ENCODE measurements at places on chromosomes 5 and 9.

DNA sequence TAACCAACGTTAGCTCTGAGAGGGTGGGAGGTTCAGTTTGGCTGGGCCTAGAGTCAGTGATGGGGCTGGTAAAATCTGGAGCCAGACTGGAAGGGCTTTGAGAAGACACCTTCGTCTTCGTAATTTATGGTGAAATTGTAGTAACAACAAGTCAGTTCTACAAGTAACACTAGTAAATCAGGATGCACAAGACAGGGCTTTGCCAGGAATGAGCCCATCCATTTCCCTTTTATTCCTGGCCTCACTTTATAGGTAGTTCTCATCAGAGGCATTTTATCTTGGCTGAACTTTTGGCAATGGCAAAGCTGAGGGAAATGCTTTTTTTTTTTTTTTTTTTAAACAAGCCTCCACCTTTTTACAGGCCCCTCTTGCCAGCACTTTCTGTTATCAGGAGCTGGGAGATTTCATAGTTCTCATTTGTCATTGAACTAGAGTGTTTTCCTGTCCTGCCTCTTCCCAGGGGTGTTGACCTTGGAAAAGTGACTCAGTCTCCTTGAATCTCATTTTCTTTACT, 110.5 kb upstream of the KLF4 start:
- no peak for DNase-seq

- no peak for DNase-seq
Measured at GRCh38 chr5:132434416-132435286, 55.9 kb downstream of the IRF1 start.

DNA sequence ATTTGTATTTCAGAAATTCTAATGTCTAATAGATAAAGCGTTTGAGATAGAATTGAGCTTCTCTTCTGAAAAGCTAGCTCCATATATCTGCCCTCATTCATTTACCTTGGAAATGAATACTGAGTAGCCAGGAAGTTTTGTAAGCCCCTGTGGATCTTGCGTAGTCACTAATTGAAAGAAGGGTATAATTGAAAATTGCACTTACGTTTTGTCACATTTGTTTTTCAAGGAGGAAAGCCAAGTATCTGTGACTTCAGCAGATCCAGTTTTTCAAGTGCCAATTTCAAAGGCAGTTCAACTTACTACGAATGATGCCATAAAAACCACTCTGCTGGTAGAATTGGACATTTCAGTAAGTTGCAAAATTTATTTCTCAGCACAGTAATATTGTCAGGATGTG, 14.0 kb downstream of the MTRR start:
- DNase-seq, result no peak

DNA sequence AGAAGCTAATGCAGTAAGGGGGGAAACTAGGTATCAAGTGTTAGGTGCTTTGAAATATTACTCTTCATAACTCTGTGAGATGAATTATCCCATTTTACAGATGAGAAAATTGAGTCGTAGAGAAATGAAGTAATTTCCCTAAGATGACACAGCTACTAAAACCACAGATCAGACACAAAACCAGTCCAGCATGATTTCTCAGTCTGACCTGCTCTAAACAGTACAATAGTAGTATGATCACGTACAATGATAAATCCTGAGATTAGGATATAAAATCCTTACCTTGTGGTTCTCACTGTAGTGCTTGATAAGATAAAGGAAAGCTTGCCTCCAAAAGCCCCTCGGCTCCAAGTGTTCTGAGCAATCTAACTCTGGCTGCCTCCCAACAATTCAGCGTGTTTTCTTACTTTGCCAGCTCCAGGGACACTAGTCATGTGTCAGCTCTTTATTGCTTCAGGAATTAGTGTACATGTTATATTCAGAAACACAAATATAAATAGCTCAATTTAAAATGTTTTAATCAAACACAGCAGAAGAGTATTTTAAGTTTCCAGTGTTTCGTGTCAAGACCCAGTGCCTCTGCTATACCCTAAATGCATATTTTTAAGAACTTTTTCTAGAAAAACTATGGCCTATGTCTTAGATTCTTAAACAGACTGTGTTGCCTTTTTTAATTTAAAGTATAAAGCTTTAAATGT, 243.6 kb downstream of the DENND1A start:
- DNase-seq, result no peak

DNA sequence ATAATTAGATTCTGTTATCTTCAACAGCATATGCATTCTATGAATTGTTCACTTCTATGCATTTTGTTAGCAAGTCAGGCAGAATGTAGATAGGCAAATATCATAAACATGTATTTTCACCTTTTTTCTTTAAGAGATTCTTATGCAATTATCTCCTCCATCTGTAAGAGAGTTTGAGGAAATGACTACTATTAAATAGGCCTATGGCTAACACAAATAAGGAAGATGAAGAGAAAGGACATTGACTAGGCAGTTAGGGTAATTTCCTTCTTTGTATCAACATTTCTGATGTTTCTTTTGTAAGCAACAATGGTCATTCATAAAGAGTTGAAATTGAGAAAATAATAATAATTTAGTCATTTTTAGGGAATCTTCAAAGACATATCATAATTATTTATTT, 145.2 kb upstream of the CDH12 start:
- DNase-seq, result no peak

DNA sequence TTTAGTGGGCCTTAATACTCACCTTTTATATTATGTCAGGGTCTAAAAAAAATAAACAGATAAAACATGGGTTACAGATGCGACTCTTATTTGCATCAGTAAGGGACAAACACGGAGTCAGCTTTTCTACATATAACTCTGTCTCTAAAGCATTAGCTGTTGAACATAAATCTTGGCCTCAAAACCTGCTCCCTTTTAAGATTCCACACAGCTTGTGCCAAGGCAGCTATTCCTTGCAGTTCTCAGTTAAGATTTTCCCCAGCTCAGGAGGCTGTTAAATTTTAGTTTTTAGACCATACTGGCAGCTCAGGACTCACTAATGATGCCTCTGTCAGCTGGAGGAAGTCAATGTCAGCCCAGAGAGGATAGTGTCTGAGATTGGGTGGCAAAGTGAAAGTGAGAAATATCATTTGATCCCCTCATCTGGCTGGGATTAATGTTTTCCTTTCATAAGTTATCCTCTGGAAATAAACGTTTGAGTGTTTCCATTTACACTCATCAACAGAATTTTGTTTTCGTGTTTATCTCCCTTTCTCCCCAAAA, 287.5 kb downstream of the ELAVL2 start:
- no peak for DNase-seq

- DNase-seq, result no peak
Measured at GRCh38 chr5:161256957-161257356, 289.6 kb downstream of the GABRB2 start.

DNA sequence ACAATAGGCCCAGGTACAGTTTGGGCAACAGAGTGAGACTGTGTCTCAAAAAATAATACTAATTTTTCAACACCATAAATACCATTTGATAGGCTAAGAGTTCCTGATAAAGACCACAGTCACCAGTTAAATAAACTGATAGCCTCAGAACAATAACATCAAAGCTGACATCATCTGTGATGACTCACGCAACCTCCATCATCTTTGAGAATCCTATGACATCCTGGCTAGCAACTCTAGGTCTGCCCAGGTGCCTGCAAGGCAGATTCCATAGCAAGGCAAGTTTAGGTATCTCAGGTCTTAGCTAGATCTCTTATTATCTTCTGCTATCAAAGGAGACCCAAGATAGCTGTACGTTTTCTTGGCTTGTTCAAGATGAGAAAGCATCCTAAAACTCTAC, 30.5 kb upstream of the UBAP2 start:
- no peak for DNase-seq

DNA sequence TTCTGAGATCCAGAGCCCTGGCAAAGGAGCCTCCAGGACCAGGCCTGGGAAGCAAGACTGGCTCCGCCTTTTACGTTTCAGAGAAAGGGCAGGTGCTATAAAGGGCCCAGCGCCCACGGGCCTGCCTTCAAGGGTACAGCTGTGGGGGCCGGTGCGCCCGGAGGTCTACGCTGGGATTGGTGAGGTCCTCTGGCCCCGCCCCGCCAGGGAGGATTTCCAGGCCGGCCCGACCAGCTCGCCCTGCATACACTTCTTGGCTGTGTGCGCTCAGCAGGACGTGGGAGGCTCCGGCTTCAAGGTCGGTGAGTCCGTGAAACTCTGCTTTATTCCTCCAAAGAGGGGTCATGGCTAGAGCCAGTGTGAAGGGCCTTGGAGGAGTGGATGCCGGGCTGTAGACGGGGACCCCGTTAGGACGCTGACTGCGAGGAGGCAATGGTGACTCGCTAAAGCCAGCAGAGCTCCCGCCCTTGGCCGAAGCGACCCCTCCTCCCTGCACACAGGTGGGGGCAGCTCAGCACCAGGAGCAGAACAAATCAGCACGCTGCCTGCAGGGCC, at the start of gene CKMT2:
Gene CKMT2, plus strand, starts transcription at position 243 of the 555 bp plus-strand sequence. CDS start 17,811 bp downstream, outside the sequence.
- DNase-seq, result no peak

- DNase-seq, result no peak
Measured at GRCh38 chr9:125965477-125965876, 218.3 kb downstream of the PBX3 start.

- no peak for DNase-seq
Measured at GRCh38 chr5:111737716-111738115, 19.3 kb downstream of the NREP start.

Data from NCI-H1436 (cell line).